ENCODE measurements at places on chromosomes 13 and 19. TPM values are rescaled to one million over a fixed set of nuclear protein-coding genes. Genes with fewer than 3 reads are reported as not detected.

GRCh38 chr13:98537740-98538139 lies 39.2 kb downstream of the STK24 start:
- peaks cover 24% of the 10 kb centered on the region for H3K36me3 ChIP-seq
- H3K4me1 ChIP-seq, result peaks cover 81% of the 10 kb centered on the region
- no peak overlapping the region for H3K27ac ChIP-seq
- H3K27me3 ChIP-seq, result no peaks in the 10 kb centered on the region
- DNase-seq, result no peak
- no peak overlapping the region for H3K4me3 ChIP-seq

- no peak for DNase-seq
- no peaks in the 10 kb centered on the region for H3K36me3 ChIP-seq
- H3K4me3 ChIP-seq, result no peak overlapping the region
- H3K4me1 ChIP-seq, result no peaks in the 10 kb centered on the region
- H3K27ac ChIP-seq, result no peak overlapping the region
Measured at GRCh38 chr13:56893843-56894242, 246.9 kb upstream of the PRR20A start.

DNA sequence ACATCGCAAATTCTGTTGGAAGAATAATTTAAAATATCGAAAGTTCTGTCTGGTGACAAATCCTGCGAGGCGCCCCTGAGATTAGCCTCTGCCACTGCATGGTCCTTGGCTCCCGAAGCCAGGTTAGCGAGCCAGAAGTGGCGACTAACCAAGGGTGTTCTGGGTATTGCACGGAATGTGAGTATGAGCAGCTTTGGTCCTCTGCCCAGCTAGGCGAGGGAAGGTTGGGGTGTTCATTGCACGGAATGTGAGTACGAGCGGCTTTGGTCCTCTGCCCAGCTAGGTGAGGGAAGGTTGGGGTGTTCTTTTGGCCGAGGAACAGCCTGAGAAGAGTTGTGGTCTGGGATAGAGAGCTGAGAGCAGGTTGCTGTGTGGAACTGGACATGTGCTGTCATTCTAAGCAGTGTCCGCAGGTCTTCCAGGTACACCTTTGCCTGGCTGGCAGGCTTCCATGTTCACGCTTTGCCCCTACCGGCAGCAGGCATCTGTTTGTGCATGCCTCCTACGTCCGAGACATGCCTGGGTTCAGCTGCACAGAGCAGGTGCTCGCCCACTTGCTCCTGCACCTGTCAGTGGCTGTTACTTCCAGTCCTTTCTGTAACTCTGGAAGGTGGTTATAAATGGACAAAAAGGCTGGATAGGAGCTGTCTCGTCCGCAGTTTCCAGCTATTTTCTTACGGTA lies 18.3 kb upstream of the TEX29 start:
- peaks cover 41% of the 10 kb centered on the region for H3K36me3 ChIP-seq
- no peaks in the 10 kb centered on the region for H3K27me3 ChIP-seq
- DNase-seq, result no peak
- H3K27ac ChIP-seq, result no peak overlapping the region
- peaks cover 20% of the 10 kb centered on the region for H3K4me1 ChIP-seq
- no peak overlapping the region for H3K4me3 ChIP-seq

DNA sequence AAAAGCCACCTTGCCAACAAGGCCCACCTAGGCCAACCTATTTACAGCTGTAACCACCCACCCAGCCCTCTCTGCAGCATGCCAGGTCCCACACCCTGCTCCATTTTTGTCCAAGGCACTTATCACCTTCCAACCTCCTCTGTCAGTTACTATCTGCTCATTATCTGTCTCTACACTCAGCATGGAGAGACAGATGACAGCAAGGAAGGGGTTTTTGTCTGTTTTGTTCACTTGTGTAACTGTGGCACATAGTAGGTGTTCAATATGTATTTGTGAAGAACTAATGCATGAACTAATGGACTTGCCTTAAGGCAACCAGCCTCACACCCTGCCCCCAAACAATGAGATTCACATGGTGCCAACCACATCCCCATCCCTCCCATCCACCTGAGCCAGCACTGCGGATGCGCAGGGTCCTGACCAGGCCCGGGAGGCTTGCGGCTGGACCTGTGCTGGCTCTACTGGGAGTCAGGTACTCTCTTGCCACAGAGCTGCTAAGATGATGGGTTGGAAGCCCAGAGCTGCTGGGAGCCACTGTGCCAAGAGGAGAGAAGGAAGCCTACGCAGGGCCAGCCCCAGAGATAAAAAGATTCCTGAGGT lies 17.3 kb downstream of the DEDD2 start:
- H3K27ac ChIP-seq, result peak overlapping the region; percentile 92
- no peaks in the 10 kb centered on the region for H3K27me3 ChIP-seq

GRCh38 chr19:45238556-45238955 lies 6.7 kb downstream of the EXOC3L2 start:
- peaks cover 20% of the 10 kb centered on the region for H3K27me3 ChIP-seq
- no peaks in the 10 kb centered on the region for H3K4me1 ChIP-seq
- DNase-seq, result no peak
- H3K4me3 ChIP-seq, result no peak overlapping the region
- no peak overlapping the region for H3K27ac ChIP-seq
- H3K36me3 ChIP-seq, result no peaks in the 10 kb centered on the region

DNA sequence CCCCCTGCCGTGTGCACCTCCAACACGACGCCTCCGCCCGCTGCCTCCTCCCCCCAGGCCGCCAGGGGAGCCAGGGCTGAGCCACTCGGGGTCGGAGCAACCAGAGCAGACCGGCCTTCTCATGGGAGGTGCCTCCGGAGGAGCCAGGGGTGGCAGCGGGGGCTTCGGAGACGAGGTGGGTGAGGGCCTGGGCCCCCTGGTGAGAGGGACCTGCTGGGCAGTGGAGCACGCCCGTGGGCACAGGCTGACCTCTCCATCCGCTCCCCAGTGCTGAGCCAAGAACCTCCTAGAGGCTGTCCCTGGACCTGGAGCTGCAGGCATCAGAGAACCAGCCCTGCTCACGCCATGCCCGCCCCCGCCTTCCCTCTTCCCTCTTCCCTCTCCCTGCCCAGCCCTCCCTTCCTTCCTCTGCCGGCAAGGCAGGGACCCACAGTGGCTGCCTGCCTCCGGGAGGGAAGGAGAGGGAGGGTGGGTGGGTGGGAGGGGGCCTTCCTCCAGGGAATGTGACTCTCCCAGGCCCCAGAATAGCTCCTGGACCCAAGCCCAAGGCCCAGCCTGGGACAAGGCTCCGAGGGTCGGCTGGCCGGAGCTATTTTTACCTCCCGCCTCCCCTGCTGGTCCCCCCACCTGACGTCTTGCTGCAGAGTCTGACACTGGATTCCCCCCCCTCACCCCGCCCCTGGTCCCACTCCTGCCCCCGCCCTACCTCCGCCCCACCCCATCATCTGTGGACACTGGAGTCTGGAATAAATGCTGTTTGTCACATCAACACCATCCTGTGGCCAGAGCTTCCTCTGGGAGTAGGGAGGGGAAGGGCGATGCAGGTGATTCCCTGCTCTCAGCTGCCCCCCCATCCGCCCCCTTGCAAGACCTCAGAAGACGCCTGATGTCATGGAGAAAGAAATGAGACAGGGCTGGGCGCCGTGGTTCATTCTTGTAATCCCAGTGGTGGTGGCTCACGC lies 12.0 kb downstream of the BCAM start:
- DNase-seq, result no peak
- peaks cover 6% of the 10 kb centered on the region for H3K27me3 ChIP-seq

DNA sequence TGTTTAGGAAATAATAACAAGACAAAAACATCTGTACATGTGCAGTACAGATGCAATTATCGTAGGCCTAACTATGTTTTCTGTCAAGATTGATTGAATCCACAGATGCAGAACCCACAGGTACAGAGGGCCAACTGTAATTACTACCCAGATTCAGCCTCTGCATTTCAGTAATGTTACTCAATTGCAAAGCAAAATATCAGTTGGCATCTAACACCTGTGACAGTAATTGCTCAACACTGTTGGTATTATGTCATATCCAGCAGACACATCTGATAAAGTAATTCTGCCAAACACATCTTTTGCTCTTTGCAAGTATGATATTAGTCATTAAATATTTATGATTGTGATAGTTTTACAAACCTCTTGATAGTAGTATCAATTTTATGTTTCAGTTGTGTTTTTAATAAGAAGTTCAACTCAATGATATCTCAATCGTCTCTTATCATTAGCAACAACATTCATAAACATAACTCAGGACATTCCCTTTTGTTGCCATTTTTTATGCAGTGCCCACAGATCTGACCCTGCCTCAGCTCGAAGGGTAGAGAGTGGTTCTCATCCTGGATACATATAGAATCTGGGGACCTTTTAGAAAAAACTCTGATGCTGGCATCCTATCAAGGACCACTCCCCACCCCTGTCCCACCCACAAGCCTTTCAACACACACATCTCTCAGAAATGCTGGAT lies 104.7 kb downstream of the MYCBP2 start:
- H3K27me3 ChIP-seq, result no peaks in the 10 kb centered on the region
- no peak overlapping the region for H3K4me3 ChIP-seq
- peaks cover 23% of the 10 kb centered on the region for H3K36me3 ChIP-seq
- no peak overlapping the region for H3K27ac ChIP-seq
- peaks cover 5% of the 10 kb centered on the region for H3K4me1 ChIP-seq
- no peak for DNase-seq

DNA sequence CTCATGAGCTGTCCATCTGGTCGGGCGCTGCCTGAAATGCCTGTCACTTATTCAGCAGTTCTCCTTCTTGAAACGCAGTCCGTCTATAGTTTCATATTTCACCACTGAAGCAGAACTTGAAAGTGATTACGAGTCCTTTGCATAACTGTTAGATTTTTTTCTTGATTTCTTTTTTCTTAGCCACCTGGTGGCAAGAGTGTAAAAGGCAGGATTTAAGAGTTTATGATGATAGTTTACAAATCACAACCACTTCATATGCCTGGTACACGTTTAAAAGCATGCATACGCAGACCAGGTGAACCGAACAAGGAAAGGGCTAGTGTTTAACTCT lies 45.8 kb downstream of the GGACT start:
- no peak for DNase-seq
- H3K27me3 ChIP-seq, result peaks cover 3% of the 10 kb centered on the region
- no peak overlapping the region for H3K27ac ChIP-seq

DNA sequence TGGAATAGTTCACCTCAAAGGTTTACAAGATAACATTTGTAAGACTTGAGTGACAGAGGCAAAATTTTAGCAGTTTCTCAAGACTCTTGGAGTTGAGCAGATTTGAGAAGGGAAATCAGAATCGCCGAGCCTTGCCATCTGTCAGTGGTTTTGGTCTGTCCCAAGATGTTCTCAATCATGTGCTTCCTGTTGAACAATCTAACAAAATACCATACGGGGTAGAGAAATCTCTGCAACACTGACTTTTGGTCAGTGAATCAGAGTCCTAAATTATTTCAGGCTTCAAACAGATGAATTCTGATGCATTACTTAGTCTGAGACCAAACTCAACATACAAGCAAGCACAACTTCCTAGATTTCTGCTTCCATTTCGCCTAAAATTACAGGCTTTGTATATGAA lies 3.8 kb downstream of the KCTD12 start:
- no peak overlapping the region for H3K27ac ChIP-seq
- DNase-seq, result no peak
- H3K27me3 ChIP-seq, result peaks cover 7% of the 10 kb centered on the region
- H3K4me3 ChIP-seq, result no peak overlapping the region
- peaks cover 37% of the 10 kb centered on the region for H3K4me1 ChIP-seq
- H3K36me3 ChIP-seq, result no peaks in the 10 kb centered on the region

DNA sequence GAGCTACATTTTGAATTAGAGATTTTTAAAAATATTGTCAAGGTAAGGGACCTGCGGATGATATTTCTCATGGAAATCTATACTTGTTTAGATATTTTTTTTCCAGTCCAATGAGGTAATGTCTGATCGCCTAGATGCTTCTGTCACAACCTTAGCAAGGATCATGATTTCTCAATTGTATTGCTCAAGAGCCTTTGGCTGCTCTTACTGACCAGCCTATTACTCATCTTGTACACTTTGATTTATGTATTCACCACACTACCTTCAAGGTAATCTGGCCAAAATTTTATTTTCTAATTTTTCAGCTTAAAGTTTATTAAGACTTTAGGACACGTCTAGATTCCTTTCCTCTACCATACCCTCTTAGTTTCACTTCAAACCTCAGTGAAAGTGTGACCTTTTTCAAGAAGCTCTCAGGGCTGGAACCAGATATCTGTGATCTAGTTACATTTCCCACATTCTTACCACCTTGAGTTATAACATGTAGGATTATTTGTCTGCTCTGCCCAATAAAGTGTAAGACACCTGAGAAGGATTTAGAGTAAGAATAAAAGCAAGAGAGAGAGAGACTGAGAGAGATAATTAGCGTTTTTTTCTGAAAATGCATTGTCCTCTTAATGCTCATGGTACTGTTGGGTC lies 197.1 kb downstream of the ITGBL1 start:
- peaks cover 4% of the 10 kb centered on the region for H3K27me3 ChIP-seq
- H3K4me3 ChIP-seq, result no peak overlapping the region
- no peaks in the 10 kb centered on the region for H3K36me3 ChIP-seq
- no peak for DNase-seq

Gene STOML3
- total RNA-seq, result not detected

Gene SERPINE3
- total RNA-seq, result not detected

Gene C19orf85
- not detected for total RNA-seq

Gene GRIN2D
- total RNA-seq, result 0.17 TPM

Data from activated T-helper 1 cell treated with anti-CD3 and anti-CD28 coated beads, Interleukin-12 subunit alpha, Interleukin-12 subunit beta, Interleukin-2, Interleukin-4 antibody, amounts not matched to agents 30 ng/mL and 10 ng/mL and 1 ng/mL, durations not matched to agents 14 hours and 24 hours and 36 hours (primary cell).